ENCODE measurements at places on chromosomes 2 and 18. TPM values are rescaled to one million over a fixed set of nuclear protein-coding genes. Genes with fewer than 3 reads are reported as not detected.

DNA sequence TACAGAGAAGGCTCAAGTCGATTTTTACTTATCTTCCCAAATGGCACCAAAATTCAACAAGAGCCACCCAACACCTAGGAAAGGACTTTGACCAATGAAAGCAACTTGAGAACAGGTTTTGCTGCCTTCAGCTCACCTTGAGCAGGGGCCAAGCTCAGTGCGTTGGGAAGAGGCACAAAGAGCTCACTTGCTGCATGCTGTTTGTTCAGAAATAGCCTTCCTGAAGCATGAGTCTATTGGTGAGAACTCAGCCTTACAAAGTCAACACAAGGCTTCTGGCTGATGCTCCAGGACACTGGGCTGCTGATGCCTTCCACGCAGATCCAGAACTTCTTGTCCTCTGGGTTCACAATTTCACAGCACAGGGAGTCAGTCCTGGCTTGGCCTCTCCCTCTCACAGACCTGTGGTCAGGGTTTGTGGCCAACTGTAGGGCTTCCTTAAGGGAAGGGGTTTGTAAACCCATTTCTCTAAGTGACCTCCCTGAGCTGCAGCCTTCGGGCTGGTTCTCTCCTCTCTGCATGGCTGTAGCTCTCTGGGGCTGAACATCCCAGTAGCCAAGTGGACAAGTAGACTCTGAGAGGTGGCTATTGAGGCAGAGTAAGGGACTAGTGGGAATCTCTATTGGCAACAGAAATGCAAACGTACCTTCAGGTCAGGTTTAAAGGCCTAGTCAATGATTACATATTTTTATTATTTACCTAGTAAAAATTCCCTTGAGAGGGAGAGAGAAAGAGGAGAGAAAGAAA lies 124.7 kb upstream of the GATA6 start:
- no peak for DNase-seq

GRCh38 chr18:63904694-63905093 lies 3.1 kb upstream of the SERPINB10 start:
- no peak for DNase-seq

- DNase-seq, result no peak
Measured at GRCh38 chr18:55093295-55093694, 134.0 kb upstream of the CCDC68 start.

- no peak for DNase-seq
Measured at GRCh38 chr2:97969081-97970067, 26.4 kb downstream of the TMEM131 start.

DNA sequence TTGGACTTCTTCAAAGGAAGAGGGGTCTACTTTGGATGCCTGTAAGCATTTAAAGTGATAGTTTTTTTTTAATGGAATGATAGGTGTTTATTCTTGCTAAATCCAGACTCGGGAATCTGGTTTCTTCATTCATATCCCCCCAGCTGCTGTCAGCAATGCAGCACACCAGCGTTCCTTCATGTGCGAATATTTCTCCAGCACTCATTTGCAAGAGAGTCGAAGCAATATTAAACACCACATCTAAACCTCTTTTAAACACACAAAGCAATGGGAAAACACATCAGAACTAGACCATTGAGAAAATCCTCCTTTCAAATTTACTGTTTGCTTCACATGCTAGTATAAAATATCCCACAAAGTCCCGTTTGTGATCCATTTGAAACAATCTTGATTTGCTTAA lies 563.7 kb downstream of the ARHGAP15 start:
- no peak for DNase-seq

- DNase-seq, result no peak
Measured at GRCh38 chr2:114160263-114160981, 270.5 kb downstream of the ACTR3 start.

- no peak for DNase-seq
Measured at GRCh38 chr18:29003194-29003593, 826.3 kb upstream of the CDH2 start.

- no peak for DNase-seq
Measured at GRCh38 chr2:163610817-163611556, 124.8 kb downstream of the FIGN start.

DNA sequence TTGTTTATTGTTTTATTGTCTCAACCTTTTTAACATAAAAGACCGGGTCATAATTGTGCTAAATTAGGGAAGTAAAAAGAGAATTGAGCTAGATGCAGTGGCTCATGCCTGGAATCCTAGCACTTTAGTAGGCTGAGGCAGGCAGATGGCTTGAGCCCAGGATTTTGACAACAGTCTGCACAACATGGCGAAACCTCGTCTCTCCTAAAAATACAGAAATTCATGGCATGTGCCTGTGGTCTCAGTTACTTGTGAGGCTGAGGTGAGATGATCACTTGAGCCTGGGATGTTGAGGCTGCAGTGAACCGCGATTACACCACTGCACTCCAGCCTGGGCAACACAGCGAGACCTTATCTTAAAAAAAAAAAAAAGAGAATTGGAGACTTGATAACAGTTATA lies 104.2 kb upstream of the TTC27 start:
- DNase-seq, result no peak

The TSHZ1 gene
- total RNA-seq, result 24.0 TPM

The CPO gene
- total RNA-seq, result not detected

The ADAM17 gene
- total RNA-seq, result 12.4 TPM

The MOGAT1 gene
- total RNA-seq, result 0.65 TPM

Data from Right ventricle myocardium superior (tissue), 1 donor.